ENCODE measurements at places on chromosomes 12 and 14.

DNA sequence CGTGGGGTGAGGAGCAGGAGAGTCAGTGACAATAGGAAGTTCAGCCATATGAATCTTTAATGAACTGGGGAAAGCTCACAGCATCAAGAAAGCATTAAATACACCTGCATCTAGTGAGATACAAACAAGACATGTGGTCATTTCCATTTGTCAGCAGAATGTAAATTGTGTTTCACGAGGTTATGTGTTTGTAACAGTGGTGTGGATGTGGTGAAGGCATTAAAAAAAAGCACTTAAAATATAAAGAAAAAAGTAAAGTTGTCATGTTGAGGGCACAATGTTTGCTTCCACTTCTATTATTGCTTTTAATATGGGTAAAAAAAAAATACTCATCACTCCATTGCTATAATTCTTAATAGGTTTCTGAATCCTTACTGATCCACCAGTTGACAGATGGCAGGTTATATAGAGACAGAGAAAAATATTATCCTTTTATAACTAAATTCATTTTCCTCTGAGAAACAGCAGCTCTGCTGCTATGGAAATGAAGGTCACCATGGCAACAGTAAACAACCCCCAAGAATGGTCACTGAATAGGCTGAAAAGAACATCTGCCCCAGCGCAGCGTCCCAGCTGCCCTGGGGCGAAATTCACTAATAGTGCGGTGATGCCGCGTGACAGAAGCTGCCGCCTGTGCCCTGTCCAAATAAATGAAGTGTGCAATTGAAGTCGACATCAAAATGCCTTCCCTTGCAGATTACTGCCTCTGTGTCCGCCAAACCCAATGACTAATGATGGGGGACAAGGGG is 226.1 kb downstream of the FOXN3 start:
- DNase-seq, result no peak

DNA sequence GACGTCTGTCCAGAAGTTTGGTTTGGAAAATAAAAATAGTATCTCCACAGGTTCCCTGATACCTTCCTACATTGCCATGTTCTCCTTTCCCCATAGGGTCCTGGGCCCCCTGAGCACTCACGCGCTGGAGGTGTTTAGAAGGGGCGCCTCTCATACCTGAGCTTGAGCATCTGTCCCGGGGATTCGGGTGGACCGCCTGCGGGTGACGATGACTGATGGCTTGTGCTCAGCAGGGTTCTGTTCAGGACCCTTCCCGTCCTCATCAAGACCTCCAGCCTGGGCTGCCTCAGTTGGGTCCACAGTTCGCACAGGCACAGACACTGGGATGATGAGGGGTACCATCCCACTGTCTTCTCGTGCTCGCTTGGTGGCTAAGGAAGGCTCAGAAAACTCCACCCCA is 22.7 kb upstream of the PNMA1 start:
- no peak for DNase-seq

DNA sequence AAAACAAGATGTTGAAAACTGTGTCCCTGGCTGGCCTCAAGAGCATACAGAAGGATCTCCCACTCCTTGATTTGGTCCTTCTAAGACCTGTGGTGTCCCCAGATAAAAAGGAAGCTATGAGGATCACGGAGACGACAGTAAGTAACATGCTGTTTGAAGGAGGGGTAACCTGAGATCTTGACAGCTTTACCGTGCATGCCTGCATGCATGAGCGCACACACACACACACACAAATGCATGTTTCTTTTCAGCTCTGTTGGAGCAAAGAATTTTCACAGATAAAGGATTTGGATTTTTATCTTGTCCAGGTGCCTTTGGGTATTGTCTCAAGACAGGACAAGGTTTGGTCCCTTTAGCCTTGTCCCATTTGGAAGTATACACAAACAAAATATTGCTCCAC is 411.6 kb upstream of the CCDC196 start:
- DNase-seq, result no peak

GRCh38 chr12:67910360-67911274 is 78.6 kb upstream of the IFNG-AS1 start:
- no peak for DNase-seq

DNA sequence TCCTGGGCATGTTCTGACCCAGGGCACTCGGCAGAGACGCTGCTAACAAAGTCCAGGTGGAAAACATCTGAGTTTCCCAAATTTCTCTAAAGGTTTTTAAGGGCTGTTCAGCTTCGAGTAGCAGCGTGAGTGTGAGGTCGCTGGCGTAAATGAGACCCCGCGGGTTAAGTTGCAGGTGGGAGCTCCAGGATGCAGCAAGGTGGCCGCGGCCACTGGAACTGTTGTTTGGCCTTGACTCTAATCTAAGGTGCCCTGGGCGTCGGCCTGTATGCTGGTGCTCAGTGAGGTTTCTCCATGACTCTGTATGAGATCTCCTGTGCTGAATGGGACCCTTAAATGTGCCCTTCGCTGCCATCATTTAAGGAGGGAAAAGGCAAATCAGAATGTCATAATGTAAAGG is 50.7 kb downstream of the ELK3 start:
- no peak for DNase-seq

DNA sequence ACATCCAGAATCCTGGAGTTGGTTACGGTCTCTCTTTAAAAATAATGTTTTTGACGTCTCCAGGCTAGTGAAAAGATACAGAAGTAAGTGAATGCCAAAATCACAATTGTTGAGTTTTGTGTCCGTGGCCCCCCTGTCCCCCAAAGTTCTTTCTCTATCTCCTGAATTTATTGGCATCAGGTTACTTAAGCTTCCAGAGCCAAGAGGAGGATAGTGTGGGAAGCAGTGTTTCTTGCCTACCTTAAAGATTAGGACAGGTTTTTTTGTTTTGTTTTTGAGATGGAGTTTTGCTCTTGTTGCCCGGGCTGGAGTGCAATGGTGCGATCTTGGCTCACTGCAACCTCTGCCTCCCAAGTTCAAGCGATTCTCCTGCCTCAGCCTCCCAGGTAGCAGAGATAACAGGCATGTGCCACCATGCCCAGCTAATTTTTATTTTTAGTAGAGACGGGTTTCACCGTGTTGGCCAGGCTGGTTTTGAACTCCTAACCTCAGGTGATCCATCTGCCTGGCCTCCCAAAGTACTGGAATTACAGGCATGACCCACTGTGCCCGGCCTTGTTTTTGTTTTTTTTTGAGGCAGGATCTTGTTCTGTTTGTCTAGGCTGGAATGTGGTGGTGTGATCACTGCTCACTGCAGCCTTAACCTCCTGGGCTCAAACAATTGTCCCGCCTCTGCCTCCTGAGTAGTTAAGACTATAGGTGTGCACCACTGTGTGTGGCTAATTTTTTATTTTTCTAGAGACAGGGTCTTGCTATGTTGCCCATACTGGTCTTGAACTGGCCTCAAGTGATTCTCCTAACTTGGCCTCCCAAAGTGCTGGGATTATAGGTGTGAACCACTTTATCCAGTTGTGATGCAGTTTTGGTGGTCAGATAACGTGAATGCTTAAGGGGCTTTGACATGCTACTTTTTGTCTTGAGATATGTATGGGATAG is 5.4 kb downstream of the SRSF5 start:
- DNase-seq, result no peak

GRCh38 chr12:62351326-62351725 is 91.1 kb downstream of the USP15 start:
- DNase-seq, result no peak

DNA sequence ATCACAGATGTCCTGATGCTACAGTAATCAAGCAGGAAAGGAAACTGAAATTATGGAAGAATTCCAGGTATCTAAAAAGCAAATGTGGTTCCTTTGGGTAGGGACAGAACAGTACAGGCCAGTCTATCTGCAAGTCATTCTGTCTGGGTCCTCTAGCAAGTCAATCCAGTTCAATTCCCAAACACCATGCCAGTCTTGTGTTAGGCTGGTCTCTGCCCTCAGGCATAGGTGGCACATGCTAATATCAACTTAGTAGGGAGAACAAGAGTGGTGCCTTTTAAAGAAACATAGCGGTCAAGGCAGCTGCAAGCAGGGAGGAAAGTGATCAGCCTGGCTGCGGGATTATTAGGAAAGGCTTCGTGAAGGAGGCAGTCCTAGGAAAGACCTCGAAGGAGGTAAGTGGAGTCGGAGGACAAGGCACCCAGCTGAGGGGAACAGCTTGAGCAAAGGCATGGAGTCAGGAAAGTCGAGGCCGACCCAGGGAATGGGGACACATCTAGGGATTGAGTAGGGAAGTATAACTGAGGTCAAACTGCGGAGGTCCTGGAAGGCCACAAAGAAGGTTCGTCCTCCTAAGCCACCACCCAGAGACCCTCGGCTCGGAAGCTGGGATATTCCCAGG is 3.8 kb upstream of the PLEKHG6 start:
- DNase-seq, result no peak

- DNase-seq, result no peak
Observed at GRCh38 chr12:3712209-3712992, 40.5 kb downstream of the CRACR2A start.

DNA sequence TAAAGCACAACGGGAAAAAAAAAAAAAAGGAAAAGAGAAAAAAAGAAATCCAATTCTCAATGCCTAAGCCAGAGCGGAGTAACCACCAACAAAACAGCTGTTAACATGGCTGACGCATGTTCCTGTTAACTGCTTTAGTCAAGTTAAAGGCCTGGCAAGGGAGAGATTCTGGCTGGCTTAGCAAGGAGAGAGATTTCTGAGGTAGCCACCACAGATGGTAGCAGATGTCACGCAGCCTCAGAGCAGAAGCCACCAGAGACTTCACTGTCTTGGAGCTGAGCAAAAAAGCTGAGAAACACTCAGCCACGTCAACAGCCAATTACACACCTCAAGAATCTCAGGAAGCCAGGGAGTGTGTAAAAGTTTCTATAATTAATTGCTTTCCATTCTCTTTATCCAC is 87.1 kb downstream of the TMCC3 start:
- no peak for DNase-seq

GRCh38 chr12:39852346-39852745 is 232.7 kb upstream of the ABCD2 start:
- DNase-seq, result no peak

DNA sequence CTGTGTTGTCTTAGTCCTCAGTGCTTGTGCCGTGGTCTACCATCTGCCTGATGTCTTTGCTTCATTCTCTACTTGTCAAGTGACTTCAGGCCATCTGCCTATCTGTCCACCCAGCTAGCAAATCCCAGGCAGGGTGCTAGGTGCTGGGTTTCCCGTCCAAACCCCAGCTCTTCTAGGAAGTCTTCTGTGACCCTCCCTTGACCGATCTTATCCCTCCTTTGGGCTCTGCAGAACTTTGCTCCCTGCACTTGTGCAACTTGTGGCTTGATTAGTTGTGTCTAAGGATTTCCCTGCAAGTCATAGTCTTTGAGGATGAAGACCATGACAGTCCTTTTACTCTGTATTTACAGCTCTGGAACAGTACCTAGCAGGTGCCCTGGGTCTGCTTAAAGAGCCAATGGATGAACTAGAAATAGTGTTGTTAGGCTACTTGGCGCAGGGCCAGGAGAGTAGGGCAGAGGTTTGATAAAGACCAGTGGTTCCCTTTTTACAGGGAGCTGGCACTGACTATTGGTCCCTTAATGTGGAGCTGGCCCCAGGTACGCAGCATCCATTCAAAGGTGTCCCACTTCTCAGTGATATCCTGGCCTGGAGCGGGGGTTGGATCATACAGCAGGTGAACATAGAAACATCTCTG is 60.1 kb downstream of the ADCK1 start:
- peak; percentile 49 for DNase-seq

DNA sequence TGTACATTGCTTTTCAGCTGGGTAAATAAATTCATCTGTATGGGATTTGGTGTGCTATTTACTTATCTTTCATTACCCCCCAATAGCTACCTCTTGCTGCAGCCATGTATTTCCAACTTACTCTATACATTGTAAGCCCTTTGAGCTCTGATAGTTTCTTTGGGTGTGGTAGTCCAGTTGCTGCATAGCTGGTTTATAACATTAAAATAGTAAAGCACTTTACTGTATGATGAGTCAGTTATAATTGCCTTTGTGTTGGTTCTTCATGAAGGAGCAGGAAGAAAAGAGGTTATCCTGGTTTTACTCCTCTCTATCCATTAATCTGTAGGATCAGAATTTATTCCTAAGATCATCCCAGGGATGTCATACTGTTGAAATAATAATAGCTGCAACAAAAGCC is 15.7 kb downstream of the TBC1D30 start:
- no peak for DNase-seq

DNA sequence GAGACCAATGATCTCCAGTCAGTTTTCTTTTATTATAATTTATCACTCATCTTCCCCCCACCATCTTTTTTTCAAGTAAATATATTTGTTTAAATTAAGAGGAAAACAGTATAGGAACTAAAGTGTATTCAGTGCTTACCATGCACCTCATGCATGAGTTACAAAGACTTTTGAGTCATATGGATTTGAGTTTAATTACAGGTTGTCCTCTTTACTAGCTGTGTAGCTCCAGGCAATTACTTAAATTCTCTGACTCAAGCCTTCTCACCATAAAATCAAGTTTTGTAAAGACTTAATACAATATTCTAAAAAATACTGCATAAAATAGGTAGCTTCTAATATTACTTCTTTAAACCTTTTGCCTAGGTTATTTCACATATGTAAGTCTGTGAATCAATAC is 251.3 kb downstream of the SLC16A7 start:
- no peak for DNase-seq

DNA sequence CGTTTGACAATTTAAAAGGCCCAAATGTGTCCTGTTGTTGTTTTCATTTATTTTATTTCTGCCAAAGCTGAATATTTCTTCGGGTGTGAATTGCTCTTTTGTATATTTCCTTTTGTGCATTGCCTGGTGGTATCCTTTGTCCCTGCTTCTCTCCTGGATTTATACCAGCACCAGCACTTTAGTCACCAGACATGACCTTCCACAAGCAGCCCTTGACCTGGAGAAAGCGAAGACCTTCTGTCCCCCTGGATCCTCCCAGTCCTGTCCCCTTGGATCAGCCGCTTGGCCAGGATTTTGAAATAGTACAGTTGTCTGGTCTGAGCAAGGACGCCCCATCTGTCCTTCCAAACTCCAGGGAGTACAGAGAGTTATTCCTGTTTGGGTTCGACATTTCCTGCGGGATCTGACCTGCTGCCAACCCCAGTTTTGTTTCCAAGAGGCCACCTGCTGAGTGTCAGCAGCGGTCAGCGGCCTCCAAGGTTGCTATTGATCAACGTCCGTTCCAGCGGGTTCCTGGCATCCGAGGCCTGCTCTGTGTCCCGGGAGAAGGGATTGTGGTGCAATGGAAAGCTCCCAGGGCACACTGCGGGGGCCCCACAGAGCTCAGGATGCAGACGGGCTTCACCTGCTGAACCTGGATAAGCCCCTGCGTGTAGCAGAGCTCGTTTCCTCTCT is 45.1 kb upstream of the CHGA start:
- DNase-seq, result no peak

GRCh38 chr14:89267163-89267562 is 149.9 kb downstream of the FOXN3 start:
- DNase-seq, result no peak

DNA sequence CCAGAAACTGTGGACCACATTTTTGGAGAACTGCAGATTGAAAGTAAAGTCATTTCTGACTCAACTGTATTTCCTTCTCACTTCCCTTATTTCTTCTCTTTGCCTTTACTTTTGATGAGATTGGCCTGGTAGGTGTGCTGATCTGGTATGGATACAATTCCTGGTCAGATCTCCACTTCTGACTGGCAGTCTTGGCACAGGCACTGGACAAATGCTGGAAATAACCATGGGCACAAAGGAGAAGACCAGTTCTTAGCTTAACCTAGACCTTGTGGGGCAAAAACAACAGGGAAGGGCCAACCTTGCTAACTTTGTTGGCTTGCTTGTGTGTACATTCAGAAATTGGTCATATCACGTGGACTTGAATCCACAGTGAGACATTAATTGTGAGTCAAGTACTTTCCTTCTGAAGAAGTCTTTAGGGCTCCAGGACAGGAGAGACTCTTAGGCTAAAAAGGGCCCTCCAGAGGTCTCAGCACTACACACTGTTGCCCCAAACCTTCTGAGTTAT is 75.0 kb downstream of the DIP2B start:
- no peak for DNase-seq

- no peak for DNase-seq
Observed at GRCh38 chr14:103629503-103630121, 601 bp downstream of the KLC1 start.

All from GF-D8 (cell line).